ENCODE measurements at places on chromosomes 3 and 15.

DNA sequence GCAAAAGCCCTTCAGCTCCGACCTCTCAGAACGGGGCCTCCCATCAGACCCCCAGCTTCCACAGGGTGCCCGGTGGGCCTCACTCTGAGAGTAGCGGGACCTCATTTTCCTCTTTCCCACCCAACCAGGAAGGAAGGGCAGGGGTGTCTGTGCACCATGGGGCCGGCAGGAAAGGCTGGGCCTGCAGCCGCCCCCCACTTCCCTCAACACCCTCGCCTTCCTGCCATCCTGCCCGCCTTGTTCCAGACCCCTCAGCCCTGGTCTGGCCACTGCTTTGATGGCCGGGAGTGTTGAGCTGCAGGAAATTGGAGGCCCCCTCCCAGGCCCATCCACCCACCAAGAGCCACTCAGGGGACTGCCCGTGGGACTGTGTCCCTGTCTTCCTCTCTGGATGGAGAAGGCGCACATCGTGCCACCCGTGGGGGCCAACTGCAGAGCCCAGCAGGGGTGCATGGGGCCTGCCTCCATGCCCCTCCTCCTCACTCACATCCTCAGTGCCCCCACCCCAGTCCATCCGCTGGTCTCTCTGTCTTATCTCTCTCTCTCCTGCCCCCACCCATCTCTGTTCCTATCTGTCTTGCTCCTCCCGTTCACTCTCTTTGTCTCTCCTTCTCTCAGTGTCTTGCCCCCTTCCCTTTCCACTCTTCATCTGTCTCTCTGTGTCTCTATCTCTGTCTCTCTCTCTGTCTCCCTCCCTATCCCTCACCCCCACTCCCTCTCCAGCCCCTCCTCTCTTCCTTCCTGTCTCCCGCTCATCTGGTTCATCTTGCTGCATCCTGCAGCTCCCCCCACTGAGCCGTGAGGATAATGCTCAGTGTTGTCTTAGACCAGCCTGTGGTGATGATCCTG lies 1.8 kb upstream of the PLXND1 start:
- DNase-seq: no peak

DNA sequence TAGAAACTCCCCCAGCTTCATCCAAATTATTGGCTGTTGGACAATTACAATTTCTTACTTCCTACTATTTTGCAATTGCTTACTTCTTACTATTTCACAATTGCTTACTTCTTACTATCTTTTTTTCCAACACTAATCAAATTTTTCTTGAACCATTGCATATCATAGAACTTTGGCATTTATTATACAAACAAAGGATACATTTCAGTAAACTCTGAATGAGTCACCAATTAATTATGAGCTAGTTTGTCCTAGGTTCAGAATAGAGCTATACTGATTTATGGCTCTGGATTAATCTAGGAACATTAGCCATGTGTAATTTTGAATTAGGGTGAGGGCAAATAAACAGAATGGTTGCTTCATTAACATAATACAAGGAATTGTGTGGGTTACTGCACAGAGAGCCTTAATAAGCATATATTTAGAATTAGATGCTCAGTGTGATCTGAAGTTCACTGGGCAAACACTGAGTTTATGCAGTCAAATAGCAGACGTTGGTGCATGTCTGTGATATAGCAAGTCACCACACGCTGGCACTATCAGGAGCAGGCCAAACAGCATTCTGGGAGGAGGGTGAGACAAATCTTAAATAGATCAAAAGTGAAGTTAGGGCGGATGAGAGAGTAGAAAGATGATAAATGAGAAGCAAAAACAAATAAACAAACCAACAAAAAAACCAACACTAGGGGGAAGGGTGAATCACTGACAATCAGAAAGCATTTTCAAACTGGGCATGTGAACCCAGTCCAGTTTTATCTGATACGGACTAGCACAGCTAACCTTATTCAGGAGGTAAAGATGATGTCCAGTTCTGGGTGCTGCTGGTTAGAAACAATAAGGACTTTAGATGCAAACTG lies 21.5 kb downstream of the GABRR3 start:
- no peak for DNase-seq

DNA sequence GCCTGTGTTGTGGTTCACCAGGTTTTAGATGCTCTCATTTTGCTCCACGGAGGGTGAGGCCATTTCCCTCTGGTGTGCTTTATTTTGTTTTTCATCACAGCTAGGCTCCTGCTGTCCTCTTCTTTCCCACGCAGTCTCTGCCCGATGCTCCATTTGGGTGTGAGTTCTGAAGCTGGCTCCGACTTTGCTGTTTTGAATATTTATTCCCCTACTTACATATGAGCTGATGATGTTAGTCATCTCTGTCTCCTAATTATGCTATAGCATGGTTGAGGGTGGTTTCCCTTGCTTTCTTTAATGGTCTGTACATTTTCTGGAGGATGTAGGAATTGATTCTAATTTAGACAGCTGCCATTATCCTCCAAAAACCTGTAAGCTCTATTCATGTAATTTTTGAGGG lies 168.1 kb upstream of the MYRIP start:
- DNase-seq: no peak

DNA sequence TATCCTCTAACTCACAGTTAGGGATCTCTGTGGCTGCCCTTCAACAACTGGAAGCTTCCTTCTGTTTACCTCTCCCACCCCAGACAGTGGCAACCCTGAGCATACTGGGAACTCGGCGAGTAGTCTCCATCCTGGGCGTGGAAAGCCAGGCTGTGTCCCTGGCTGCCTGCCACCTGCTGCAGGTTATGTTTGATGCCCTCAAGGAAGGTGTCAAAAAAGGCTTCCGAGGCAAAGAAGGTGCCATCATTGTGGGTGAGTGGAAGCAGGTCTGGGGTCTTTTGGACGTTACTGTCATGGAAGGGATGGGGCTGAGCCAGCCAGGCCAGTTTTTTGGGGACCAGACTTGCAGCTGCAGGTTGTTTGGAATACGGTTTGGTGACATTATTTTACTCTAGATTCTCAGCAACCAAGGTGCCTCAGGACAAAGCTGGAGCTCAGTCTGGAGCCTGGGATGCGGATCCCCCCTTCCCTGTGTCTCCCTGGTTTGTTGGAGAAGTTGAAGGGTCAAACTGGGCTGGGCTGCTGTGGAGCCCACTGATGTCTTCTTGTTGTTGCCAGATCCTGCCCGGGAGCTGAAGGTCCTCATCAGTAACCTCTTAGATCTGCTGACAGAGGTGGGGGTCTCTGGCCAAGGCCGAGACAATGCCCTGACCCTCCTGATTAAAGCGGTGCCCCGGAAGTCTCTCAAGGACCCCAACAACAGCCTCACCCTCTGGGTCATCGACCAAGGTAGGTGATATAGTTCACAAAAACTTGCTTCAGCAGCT lies 7.5 kb downstream of the UNC45A start:
- no peak for DNase-seq

DNA sequence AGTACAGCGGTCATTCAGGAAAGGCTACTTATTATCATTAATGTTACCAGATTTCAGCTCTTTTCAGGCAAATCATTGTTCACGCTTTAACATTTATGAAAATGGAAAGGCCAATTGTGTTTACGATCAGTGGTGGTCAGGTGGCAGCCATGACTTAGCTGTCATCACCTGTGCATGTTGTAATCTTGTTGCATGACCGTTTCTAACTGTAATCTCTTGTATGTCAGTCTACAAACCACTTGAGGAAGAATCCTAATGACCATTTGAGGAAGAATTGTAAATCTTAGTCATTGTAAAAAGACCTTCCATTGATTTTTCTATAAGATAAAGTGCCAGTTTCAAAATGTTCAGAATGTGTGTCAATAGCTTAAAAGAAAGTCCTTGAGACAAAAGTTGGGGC lies 100.4 kb downstream of the SERPINI1 start:
- DNase-seq: no peak

DNA sequence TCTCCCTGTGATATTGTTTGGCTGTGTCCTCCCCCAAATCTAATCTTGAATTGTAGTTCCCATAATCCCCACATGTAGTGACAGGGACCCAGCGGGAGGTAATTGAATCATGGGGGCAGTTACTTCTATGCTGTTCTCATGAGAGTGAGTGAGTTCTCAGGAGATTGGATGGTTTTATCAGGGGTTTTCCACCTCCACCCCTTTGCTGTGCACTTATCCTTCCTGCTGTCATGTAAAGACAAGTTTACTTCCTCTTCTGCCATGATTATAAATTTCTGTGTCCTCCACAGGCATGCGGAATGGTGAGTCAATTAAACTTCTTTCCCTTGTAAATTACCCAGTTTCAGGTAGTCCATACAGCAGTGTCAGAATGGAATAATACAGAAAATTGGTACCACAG lies 24.7 kb downstream of the TUSC7 start:
- no peak for DNase-seq

GRCh38 chr3:69107841-69108240 lies 14.6 kb downstream of the LMOD3 start:
- DNase-seq: no peak

Data from LoVo (cell line).